ENCODE measurements at places on chromosomes 12 and 14.
A peak's percentile ranks its signal among the peaks of the same experiment; 100 is the strongest.

DNA sequence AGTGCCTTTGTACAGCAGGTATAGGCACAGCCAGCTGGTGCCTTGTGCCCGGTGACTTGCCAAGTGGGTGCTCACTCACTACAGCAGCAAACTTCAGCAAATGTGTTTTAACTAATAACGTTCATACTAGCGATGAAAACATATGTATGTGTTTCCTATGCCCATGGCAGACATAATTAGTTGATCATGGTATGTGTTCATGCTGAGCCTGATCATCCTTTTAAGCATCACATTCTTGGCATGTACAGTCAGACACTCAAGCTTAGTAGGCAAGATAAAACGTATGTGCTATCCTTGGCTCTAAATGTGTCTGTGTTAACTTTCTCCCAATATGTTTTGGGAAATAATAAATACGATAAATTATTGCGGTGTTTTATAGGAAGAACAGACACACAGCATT is 55.6 kb downstream of the RASSF8 start:
- DNase-seq = no peak

DNA sequence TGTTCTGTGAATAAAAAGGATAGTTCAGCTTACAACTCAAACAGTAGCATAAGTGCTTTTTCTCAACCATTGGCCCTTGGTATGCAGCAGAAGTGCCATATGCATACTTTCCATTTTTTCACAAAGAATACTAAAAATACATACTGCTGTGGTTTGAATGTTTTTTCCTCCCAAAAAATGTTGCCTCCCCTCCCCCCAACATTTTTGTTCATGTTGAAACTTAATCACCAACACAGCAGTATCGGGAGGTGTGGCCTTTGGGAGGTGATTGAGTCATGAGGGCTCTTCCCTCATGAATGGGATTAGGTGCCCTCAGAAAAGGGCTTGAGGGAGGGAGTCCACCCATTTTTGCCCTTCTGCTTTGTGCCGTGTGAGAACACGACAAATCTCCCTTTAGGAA is 198.6 kb downstream of the ESR2 start:
- no peak for DNase-seq

- peak; percentile 62 for DNase-seq
These were observed 1.4 kb downstream of the ACTN1 start for GRCh38 chr14:68977718-68978171.

GRCh38 chr12:121765573-121765972 is 27.9 kb downstream of the RHOF start:
- DNase-seq = no peak

DNA sequence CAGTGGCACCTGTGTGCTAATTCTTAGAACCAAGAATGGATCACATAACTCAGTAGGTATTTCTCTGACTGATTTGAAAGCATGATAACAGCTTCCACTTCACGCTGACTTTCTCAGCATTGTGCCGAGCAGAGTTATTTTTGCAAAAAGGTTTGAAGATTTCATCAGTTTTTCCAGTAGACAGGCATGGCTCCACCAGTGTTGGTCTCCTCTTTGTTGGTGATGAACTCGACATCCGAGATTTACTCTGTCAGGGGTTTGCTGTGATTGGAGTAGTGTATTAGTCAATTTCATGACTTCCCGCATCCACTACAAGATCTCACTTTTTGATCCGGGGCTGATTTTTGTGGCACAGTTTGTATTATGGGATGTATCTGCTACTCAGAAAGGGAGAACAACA is 85.3 kb downstream of the PRKCH start:
- DNase-seq = no peak

DNA sequence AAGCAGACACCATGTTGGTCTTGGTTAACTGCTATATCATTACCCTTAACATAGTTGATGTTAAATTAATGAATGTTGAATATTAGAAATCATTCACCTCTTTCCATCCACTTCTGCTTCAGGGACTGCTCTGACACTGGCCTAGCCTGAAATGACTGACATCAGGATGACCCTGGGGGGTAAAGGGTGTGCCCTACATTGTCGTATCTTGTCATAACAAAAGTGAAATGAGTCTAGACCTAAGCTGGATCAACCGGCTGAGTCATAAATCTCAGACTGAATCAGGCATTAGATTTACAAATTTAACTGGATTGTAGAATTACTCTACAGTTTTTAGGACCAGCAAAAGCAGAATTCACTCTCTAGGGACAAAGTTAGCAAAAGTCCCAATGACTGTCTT is 35.3 kb downstream of the KICS2 start:
- no peak for DNase-seq

- DNase-seq = no peak
These were observed 3.5 kb downstream of the TMEM63C start for GRCh38 chr14:77185093-77185465.

GRCh38 chr12:90028635-90029051 is 320.0 kb upstream of the ATP2B1 start:
- DNase-seq = no peak

GRCh38 chr12:13959131-13959723 is 22.2 kb downstream of the GRIN2B start:
- DNase-seq = no peak

GRCh38 chr12:120497524-120498150 is 1.7 kb downstream of the DYNLL1 start:
- DNase-seq = no peak

- no peak for DNase-seq
These were observed 249.5 kb downstream of the PHLDA1 start for GRCh38 chr12:75782069-75782581.

GRCh38 chr14:105911006-105911847 is 384.8 kb downstream of the TMEM121 start:
- DNase-seq = no peak

DNA sequence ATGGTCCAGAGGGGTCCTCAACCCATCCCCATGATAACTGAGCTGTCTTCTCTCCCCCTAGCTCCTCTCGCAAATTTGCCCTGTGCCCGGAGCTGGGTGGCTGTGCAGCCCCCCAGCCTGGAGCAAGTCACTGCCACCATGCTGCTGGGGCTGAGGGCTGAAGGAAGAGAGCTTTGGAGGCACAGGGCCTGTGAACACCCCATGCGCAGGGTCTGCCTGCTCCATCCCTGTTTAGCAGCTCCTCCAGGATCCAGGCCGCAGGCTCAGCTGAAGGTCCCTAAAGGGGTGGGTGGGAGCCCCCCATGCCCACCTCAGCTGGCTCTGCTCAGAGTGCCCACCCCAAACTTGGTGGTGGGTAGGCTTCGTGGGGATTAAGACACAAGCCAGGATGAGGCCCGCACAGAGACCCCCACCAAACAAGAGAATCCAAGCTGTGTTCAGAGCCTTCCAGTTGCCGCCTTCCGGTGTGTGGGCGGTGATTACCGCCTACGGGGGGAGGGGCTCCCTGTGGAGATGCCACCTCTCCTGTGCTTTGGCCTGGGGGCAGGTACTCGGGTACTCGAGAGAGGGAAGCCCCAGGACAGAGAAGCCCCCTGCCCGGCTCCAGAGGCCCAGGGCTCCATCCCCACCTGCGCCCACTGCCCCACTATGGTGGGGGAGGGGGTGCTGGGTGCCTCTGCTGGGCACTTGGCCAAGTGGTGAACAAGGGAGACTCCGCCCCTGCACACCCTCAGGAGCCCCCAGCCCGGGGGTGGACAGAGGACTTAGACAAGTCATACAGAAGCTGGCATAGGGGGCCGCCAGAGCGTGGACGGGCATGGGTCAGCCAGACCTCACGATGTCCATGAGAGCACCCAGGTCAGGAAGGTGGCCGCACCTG is 1.4 kb upstream of the JAG2 start:
- no peak for DNase-seq

DNA sequence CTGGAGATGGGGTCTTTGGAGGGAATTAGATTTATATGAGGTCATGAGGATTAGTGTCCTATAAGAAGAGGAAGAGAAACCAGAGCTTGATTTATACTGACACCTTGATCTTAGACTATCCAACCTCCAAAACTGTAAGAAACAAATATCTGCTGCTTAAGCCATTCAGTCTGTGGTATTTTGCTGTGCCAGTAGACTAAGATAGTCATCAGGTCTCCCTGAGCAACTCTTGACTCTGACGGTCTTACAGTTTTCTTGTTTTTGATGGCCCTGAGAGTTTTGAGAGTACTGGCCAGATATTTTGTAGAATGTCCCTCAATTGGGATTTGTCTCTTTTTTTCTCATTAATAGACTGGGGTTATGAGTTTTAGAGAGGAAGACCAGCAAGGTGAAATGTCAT is 51.7 kb downstream of the TSHR start:
- no peak for DNase-seq

DNA sequence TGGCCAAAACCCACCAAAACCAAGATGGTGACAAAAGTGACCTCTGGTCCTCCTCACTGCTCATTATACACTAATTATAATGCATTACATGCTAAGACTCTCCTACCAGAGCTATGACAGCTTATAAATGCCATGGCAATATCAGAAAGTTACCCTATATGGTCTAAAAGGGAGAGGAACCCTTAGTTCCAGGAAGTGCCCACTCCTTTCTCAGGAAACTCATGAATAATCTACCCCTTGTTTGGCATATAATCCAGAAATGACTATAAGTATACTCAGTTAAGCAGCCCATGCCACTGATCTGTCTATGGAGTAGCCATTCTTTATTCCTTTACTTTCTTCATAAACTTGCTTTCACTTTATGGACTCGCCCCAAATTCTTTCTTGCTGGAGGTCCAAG is 43.0 kb upstream of the FUT8 start:
- DNase-seq = no peak

- DNase-seq = no peak
These were observed 669 bp upstream of the PKP2 start for GRCh38 chr12:32897281-32897610.

DNA sequence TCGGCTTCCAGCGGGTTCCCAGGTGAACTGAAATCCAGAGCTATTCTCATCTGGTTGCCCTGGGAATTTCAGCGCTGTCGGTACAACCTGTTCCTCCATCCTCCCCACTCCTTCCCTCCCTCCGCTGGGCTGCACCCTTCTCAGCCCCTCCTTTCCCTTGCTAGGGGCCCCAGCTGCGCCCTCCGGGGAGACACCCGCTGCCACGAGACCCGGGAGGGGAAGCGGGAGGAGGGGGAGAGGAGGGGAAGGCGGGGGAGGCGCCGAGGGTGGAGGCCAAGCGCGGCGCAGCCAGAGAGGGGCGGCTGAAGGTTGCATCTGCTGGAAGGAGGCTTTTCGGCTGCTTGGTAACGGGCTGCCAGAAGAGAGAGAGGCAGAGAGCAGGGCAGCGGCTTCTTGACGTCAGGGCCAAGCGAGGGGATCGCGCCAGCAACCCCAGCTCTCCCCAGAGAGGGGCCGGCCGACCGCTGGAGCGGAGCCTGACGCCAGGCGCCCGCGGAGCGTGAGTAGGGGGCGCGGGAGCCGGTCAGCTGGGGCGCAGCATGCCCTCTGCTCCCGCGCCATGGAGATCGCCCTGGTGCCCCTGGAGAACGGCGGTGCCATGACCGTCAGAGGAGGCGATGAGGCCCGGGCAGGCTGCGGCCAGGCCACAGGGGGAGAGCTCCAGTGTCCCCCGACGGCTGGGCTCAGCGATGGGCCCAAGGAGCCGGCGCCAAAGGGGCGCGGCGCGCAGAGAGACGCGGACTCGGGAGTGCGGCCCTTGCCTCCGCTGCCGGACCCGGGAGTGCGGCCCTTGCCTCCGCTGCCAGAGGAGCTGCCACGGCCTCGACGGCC is at the start of gene KCNA5:
TSS of gene KCNA5 (plus strand) at position 291 of the 831 bp plus-strand sequence. CDS start at position 560, 269 bp downstream.
- no peak for DNase-seq

- no peak for DNase-seq
These were observed 498.9 kb downstream of the DIO2 start for GRCh38 chr14:79712302-79712950.

DNA sequence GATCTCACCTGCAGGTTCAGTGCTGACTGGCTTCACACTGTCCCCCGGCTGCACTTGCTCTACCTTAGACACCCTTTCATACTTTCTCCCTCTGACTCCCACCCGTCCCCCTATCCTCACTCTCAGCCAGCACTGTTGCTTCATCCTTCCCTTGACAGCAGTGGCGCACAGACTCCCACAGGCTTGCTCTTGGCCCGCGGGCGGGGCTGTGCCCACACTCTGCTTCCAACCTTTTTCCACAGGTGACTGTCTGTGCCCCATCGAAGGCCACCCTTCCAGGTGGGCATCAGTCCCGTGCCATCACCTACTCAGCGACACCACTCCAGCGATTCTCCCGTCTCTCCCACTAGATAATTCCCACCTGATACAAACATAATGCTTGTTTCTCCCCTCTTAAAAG is 1.0 kb upstream of the RPS6KL1 start:
- no peak for DNase-seq

DNA sequence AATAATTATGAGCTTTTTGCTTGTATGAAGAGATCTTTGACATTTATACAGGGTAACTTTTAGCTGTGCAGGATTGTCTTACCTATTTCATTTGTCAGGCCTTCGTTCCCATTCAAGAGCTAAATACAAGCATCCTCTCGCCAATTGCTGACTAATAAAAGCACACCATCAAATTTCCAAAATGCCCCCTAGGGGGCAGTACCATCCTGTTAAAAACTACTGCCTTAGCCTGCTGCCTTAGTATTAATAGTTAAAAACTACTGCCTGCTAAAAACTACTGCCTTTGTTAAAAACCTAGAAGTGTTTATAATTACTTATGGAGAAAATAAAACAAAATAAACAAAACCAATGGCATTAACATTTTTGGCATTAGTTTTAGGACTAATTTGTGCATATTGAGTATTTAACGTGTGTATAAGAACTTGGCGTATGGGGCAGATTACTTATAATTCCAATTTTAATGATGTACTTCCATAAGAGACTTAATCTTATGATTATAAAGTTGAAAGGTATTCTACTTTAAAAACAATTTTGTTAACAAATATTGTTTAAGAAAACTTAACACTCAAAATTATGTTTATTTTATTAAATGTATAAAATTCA is 3.0 kb upstream of the IFI27L2 start:
- DNase-seq = peak; percentile 62

GRCh38 chr12:52206304-52207040 is 14.7 kb upstream of the KRT80 start:
- no peak for DNase-seq

DNA sequence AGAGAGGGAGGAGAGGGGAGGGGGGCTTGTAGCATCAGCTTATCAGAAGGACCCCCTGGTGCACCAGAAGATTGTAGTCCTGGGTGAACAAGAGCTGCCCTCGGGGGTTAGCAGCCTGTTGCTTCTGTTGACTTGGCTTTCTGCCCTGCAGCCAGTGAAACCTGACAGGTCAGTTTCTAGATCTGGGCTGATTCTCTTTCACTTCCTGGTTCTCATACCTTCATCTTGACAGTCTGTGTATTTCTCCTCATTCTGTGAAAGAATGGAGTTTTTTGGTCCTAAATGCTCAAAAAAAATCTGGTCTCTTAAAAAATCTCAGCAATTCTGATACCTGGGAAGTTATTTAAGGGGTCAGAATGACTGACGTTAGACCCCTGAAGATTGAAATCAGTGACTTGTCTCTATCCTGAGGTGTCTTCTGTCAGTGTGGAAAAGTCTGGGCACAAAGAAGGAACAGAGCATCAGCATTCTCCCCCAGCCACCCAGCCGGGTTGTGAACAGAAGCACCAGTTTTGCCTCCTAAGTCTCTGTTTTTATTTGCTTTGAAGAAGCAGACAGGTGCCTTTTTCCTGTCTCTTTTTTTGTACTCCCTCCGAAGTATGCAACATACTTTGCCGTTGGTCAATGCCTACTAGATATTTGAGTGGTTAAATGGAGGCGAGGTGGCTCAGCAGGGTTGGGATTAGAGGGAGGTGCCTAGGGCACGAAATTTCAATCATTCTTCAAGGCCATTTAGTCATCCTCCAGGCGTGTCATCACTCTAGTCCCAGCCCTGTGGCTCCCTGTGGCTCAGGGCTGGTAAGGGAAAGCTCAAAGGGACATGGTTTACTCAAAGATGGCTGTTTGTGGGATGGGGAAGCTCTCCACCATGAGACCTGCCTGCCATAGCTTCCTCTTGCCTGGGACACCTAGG is 24.0 kb downstream of the TTC9 start:
- no peak for DNase-seq

All from activated gamma-delta T cell treated with Interleukin-2 at 50 U/mL for 16 hours (primary cell).